ENCODE measurements at places on chromosomes 7 and 10.

DNA sequence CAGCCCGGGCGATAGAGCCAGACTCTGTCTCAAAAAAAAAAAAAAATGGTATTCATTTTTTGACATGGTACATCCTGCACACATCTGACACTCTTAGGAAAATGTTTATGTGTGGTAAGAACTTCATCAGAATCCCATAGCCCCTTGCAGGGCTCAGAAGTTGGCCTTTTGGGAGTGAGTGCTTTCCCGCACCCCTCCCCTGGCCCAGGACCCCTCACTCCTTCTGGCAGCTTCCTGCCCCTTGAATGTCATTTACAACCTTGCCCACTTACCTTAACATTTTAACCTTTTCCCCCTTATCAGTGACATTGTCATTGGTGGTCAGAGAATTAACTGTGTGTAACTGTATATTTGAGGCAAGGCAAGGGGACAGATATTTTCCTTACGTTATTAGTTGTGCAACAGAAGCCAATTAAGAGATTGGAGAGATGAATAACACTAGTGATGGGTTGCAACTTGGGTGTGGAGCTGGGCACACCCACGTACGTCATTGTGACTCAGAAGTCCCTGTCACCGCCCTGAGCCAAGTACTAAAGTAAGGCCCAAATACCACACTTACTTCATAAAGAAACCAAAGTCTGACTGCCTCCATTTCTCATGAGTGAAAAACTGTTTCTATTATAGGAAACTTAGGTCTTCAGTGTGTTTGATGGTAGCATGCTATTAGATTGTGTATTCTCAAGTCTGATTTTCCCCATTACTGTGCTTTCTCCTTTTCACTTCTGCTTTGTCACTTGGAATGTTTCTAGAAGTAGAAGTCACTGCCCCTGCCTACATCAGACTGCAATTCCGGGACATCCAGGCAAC is 31.6 kb downstream of the OGDH start:
- DNase-seq = no peak

- peak; percentile 15 for DNase-seq
These were observed 15.1 kb downstream of the LSMEM1 start for GRCh38 chr7:112495810-112496462.

- no peak for DNase-seq
These were observed 90.7 kb upstream of the ASAH2 start for GRCh38 chr10:50341987-50342386.

DNA sequence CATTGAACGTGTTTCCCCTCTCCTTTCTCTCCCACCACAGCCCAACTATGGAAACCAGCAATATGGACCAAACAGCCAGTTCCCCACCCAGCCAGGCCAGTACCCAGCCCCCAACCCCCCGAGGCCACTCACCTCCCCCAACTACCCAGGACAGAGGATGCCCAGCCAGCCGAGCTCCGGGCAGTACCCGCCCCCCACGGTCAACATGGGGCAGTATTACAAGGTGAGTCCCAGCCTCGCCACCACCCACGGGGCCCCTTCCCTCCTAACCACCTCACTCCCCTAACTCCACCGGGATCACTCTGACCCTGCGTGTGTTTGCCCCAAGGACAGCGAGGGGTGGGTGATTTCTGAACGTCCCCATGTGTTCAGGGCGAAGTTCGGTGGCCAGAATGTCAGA is 50.8 kb upstream of the PPIF start:
- no peak for DNase-seq

GRCh38 chr7:104548861-104549260 is 220.5 kb downstream of the LHFPL3 start:
- DNase-seq = no peak

GRCh38 chr10:118259288-118259906 is 82.7 kb downstream of the FAM204A start:
- no peak for DNase-seq

GRCh38 chr7:41777894-41778596 is 75.2 kb upstream of the INHBA start:
- no peak for DNase-seq

- no peak for DNase-seq
These were observed 14.0 kb downstream of the RBM20 start for GRCh38 chr10:110657973-110658691.

- no peak for DNase-seq
These were observed 255.6 kb upstream of the HABP2 start for GRCh38 chr10:113297226-113297625.

DNA sequence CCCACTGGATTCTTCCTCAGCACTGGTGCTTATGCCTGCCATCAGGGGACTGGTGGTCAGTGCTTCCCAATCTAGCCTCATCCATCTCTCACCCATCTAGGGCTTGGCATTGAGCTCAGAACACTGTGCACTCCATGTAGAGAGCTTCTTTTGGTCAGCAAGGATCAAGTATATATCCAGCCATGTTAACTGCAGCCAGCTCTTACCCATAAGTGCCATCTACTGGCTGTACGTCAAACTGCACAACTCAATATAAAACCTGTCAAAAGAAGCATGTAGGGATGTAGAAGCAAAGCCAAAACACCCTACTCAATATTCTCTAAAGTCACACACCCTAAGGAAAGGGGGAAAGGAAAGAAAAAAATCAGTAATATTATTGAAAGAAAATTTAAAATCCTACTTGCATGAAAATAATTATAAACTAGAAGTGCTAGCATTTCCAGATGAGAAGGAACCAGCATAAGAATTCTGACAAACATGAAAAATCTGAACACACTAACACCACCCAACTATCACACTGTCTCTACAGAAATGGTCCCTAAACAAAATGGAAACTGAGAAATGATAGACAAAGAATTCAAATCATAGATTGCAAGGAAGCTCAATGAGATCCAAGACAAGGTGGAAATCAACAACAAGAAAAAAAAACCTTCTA is 531.1 kb upstream of the STEAP1 start:
- no peak for DNase-seq

DNA sequence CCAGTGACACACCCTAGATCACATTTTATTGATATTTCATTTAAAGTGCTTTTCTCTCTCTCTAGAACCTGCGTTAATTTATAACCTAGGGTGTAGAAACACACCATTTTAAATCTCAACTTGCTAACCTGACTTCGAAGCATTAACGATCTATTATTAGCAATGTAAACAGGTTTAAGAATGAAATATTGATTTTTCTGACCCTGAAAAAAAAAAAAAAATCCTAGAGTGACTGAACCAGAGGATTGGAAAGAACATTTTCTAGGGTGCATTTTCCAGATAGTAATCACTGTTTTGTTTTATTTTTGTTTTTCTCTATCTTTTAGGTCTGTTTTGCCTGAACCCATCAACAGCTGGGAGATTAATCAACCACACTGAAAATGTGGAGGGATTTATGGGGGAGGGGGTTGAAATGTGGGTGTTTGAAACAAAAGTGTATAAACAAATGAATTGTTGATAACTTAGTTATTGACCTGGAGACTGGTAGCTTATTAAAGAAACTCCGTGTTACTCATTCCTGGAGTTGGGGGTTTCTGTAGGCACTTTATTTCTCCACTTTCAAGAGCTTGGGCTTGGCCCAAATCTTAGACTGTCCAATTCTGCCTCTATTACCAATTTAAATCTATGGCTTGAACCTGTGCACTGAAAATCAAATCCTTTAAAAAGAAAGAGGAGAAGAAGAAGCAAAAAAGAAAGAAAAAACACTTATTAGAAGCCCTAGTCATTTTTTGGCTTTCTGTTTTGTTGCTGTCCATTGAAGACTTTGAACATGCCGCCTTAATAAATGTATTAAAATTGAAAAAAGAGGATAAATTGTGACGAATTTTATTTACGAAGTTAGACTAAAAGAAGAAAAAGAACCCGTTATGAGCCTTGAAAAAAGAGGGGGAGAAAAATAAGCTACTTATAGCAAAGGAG is 2.8 kb downstream of the HOXA2 start:
- no peak for DNase-seq

DNA sequence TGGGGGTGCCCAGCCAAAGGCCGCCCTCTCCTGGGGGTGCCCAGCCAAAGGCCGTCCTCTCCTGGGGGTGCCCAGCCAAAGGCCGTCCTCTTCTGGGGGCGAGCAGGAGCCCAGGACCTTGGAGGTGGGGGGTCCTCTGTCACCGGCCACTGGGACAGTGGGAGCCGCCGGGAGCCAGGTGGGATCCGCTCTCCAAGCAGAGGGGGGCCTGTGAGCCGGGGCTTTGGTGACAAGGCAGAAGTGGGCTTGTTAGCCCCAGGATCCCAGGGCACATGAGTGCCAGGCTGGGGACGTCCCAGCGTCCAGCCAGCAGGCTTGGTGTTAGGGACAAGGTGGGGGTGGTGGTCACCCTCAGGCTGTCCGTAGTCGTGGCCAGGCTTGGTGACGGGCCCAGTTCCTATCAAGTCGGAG is 29.4 kb upstream of the UTF1 start:
- no peak for DNase-seq

GRCh38 chr10:1015688-1016087 is 10.0 kb downstream of the IDI2 start:
- no peak for DNase-seq

GRCh38 chr10:70940834-70941568 is 52.6 kb upstream of the PCBD1 start:
- no peak for DNase-seq

DNA sequence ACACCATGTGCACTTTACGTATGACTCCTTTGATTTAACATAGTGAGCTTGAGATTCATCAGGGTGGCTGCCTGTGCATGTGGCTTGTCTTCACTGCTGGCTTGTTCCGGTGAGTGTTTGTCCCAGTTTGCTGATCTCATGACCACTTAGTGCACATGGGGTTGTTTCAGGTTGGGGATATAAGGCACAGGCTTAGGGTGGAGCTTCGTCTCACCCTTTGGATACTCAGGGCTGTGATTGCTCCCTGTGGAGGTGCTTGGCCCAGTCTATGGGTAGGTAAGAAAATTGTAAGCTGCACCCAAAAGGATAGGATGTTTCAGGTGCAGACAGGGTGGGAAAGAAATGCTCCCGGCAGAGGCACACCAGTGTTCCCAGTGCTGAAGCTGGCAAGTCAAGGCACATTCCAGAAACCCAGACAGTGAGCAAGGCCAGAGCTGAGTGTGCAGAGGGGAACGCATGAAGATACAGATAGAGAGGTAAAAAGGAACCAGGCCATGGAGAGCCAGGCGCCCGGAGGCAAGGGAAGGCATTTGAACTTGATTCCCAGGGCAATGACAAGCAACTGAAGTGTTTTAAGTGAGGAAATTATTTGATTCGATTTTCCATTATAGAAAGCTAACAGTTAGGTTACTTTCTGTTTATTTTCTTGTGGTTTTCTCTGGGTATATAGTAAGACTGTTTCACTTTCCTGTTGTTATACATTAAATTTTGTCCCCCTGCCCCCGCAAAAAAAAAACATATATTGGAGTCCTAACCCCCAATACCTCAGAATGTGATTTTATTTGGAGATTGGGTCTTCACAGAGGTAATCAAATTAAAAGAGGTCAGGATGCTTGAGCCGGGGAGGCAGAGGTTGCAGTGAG is 289.8 kb upstream of the KLF6 start:
- no peak for DNase-seq

- no peak for DNase-seq
These were observed 5.8 kb upstream of the AOC1 start for GRCh38 chr7:150846291-150847115.

GRCh38 chr7:105205592-105206237 is 183.0 kb downstream of the SRPK2 start:
- no peak for DNase-seq

DNA sequence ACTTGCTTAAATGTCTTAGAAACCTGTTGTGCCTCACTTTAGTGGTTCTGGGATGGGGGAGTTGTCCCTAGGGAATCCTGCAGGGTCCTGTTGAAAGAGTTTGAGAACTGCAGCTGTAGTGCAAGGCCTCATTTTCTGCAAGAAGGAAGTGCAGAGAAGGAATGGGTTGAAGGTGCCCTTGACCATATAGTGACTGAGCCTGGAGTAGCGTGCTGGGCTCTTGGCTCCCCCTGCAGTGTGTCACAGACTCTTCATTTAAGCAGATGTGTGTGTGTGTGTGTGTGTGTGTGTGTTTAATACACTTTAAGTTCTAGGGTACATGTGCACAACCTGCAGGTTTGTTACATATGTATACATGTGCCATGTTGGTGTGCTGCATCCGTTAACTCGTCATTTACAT is 92.2 kb downstream of the GRK5 start:
- no peak for DNase-seq

GRCh38 chr10:96675846-96676245 is 44.5 kb downstream of the PIK3AP1 start:
- DNase-seq = no peak

DNA sequence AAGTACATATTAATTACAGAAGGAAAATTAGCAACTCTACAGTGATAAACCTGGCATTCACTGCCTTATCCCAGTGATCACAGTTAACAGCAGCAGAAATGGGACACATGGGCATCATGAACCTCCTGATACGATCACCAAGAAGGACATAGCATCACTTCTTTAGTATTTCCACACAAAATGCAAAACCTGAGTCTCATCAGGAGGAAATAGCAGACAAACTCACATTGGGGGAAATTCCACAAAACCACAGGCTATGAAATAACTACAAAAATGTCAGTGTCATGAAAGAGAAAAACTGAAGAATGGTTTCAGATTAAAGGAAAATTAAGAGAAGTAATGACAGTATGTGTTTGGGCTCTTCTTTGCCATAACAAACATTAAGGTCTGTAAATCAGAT is 12.0 kb upstream of the PURB start:
- no peak for DNase-seq

DNA sequence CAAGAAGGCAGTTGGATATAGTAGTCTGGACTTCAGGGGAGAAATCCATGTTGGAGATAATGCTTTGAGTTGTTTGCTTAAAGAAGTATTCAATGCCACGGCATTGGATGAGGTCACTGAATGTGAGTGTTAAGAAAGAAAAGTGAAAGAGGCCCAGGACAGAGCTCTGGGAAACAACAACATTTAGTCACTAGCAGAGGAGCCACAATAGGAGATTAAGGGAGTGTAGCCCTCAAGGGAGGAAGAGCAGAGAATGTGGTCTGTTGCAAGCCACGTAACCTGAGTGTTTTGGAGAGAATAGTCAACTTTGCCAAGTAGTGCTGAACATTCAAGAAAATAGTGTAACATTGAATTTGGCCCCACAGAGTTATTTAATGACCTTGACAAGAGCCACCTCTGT is 114.7 kb downstream of the MYO3A start:
- no peak for DNase-seq

DNA sequence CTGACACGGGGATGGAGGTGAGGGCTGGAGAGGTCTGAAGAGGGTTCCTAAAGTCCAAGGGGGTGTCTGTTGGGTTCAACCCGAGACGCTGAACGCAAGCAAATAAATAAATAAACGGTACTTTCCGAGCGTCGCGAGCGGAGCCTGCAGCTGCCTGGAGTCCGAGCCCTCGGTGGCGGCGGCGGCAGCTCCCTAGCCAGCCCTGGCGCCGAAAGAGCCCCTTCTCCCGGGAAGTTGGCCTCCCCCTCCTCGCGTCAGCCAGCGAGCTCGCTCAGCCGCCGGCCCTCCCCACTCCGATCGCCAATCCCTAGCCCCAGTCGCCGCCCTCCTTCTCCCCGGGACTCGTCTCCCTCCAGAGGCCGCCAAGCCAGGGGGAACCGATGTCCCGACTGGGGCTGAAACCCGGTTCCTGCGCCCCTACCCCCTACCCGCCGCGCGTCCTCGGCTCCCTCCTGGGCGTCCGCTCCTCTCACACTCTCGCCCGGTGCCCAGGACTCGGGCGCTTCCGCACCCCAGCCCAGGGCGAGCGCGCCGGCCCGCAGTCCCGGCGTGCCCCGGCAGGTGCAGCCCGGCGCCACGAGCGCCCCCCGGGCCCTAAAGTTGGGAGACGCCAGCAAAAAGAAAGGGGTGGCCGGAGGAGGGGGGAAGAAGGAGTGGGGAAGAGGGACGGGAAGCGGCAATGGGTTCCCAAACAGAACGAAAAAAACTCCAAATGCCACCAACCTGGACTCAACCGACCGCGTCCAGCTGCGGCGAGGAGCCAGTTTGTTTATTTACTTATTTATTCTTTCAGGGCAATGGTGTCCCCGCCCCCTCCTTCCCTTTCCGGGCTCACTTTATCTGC is at the start of gene GFRA1:
Gene GFRA1 (minus strand): TSS at position 767 of the 844 bp plus-strand sequence. CDS start 1,177 bp downstream, outside the sequence.
- DNase-seq = no peak

Data from stimulated activated CD4-positive, alpha-beta T cell treated with anti-CD3 and anti-CD28 coated beads, Interleukin-1b, Interleukin-23, amount 100 ng/mL, for 1 hour (primary cell).